ENCODE measurements at places on chromosomes 5 and 9.
A peak's percentile ranks its signal among the peaks of the same experiment; 100 is the strongest.

DNA sequence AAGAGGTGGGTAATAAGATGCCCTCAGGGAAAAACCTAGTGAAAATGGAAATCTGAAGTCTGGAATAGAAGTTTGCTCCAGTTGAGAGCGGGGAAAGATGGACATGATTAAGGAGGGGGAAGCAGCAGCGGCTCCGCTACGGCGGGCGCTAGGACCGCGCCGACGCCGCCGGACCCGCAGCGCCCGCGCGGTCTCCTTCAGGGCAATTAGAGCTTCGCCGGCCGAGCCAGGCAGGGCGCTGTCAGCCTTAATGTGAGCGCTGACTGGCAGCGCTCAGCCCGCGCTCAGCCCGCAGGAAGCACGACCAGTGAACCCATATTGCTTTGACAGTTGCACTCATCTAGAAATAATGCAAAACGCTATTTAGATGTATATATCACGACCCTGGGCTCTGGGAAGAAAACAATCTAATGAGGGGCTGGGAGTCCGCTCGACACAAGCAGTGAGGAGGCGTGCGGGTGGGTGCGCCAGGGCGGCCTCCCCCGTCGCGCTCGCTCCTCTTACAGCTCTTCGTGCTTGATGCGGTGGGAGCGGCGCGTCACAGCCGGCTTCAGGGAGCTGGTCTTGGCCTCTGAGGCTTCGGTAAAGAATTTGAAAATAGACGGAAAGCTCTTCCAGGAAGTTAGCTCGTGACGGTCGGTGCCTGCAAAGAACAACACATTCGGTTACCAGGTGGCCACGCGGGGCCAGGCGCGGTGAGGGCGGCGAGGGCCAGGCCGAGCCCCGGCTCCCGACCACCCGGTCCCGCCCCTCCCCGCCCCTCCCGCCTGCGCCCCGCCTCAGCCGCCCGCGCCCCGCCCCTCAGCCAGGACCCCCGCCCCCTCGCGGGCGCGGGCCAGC, 37.7 kb downstream of the NR2F1 start:
- no peak for DNase-seq

DNA sequence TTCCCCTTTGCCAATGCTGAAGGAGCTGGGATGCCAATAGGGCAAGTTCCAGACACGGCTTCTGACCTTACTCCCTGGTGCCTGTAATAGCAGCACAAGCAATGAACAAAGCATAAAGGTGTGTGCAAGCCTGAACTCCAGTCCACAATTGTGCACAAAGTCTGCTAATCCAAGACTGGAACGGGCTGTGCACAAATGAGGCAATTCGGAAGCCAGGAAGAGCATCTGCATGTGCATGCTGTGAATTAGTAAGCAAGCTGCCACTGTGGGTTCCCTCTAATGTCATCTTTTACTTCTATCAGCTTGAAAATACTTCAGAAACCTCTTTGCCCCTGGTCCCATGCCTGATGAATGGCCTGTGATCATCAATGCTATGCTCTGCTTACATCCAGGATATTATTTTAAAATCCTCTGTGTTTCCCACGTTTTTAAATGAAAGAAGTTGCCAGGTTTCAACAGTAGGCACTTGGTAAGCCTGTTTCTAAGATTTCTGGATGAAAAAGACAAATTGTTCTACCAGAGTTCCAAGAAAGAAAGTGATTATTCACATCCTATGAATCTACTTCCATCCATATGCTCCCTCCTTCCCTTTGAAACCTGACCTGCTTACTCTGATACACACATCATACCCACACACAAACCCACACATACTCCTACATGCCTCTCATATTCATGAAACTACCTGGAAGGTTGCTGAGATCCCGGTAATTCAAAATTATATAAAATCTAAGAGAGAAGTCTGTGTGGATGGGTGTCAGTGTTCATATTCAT, 165.7 kb downstream of the KCTD16 start:
- no peak for DNase-seq

DNA sequence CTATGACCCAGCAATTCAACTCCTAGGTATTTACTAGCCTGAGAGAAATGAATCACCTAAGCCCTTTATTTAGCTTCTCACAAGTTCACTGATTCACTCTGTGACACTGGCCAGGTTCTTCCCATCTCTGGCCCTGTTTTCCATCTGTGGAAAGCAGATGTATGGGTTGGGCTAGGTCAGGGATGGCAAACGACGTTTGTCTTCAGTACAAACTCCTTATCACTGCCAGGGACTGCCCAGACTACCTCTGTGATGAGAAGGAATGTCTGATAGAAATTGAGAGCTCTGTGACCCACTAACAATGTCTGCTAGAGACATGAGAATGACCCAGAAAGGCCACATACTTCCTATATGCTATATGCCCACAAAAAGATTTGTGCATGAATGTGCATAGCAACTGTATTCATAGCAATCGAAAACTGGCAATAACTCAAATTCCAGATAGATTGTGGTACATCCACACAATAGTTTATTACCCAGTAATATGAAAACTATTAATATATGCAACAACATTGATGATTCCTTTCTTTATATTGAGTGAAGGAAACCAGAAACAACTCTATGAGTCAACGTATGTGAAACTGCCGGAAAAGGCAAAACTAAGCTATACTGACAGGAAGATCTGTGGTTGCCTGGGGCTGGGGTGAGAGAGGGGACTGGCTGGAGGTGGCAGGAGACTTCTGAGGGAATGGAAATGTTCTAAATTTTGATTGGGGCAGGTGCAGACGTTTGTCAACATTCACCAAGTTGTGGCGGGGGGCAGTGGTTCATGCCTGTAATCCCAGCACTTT, 32.0 kb upstream of the ADAM19 start:
- DNase-seq: no peak

DNA sequence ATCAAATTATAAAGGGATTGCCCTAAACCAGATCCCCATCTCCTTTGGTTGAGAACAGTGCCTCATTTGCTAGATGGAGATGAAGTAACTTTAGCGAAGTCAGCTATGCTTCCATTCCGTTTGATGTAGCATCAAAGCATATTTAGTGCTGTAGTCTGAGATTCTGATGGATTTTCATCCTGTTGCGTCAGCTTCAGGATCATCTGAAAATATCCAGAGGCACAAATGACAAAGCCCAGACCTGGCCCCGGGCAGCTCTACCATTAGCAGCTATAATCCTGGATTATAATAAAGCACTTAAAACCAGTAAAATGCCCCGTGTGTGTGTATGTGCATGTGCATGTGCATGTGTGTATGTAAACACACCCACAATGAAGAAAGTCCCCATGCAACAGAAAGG, 44.7 kb downstream of the ERAP1 start:
- DNase-seq: no peak

GRCh38 chr5:59560553-59560952, 333.0 kb downstream of the PDE4D start:
- no peak for DNase-seq

DNA sequence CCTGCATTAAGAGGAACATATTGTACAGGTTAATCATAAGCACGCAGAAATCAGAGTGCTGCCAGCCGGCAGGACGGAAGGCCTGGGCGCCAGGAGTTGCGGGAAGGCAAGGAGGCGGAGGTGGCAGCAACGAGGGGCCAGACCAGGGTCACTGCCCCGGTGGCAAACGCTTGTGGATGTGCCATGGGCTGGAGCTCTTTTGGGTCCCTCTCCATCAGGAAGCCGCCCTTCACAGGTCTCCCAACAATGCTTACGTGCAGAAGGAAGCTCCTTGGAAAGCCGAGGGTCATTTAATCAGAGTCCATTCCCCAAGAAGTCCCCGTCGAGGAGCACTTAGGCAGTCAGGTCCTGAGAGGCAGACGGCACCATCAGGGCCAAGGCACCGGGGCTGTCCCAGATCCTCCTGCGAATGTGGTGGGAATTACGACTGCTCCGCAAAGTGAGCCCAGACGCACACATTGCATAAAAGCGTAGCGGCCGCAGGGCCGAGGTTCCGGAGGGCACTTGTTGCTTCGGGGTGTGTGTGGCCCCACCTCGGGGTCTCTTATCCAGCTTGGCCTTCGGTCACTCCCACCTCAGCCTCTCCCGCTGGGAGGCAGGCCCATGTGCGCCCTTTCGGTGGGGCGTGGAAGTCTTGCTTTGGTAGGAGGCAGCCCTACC, 20.5 kb downstream of the MRPL36 start:
- no peak for DNase-seq

DNA sequence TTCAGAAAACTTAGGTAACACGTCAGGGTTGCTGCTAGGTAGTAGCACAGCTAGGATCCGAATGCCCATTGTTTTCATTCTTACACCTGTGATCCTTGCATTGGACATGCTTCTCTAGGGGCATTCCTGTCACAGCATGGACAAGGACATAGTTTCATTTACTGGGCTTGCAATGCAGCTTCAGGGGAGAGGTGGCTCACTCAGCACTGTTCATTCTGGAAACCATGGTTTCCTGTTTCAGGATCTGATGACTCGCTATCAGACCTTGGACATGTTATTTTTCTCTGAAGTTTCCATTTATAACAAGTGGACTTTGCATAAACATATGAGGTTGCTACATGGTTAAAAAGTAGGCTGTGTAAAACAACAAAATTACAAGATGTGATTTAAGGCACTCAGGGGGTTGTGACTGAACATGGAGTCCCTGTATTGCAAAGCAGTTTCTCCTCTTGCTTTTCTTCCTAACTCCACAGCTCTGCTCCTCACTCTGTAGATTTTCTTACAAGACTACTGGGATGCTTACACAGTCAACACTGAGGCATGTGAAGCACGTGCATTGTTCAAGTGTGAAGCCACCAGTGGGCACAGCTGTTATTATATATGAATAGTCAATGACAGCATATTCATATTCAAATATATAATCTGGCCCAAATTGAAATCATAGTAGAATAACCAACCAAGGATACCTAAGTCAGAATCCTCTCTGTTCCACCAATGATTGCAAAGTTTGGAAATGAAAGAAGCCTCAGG, 66.1 kb upstream of the STK32A start:
- DNase-seq: no peak

DNA sequence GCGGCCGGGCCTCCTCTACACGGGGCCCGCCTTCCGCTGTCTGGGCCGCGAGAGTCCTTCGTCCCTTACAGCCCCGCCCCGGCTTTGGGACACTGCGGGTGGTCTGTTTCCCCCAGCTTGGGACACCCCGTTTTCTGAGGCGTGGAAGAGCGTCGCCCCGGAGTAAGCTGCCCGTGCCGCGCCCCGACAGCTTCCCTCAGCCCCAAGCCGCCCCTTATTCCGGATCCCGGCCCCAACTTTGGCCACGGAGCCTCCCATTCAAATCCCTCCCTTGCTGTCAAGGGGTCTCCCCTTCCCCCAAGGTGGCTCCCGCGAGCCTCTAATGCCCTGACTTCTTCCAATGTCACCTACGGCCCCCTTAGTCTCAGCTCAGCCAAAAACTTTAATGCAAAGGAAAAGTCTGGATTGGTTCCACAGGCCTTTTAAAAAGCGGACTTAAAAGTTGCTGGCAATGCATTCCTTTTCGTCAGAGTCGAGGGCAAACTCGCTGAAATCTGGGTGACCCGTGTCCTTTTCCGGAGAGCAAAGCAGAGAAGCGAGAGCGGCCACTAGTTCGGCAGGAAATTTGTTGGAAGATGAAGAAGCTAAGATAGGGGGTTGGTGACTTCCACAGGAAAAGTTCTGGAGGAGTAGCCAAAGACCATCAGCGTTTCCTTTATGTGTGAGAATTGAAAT, 19.8 kb downstream of the EXOSC2 start:
- DNase-seq: no peak

DNA sequence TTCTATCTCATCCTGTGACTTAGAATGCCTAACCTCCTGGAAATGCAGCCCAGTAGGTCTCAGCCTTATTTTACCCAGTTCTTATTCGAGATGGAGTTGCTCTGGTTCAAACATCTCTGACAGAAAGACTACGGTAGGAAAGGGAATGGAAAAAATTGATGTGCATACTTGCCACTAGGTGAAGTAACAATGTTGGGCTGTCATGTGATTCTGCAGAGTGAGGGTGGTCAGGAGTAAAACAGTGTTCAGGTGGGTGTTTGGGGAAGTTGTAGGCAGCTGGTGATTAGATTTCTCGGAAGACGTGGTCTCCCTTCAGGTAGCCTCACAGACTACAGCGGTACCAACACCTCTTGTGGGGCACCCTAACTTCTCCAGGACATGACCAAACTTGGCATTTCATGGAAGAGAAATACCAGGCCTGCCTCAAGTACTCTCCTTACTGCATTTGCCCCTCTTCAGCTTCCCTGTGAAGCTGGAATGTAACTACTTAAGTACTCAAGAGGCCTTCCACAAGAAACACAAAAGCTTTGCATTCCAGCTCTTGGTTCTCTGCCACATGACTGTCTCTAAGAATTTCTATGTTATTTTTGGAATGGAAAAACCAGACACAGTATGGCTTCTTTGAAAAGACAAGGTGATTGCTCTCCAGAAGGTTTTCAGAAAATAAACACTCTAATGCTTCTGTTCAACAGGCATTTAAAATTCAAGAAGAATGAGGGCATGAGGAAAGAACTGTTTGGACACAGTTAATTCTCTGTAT, 17.4 kb upstream of the ENTREP1 start:
- peak; percentile 57 for DNase-seq
